ENCODE measurements at places on chromosomes 1 and 21.

DNA sequence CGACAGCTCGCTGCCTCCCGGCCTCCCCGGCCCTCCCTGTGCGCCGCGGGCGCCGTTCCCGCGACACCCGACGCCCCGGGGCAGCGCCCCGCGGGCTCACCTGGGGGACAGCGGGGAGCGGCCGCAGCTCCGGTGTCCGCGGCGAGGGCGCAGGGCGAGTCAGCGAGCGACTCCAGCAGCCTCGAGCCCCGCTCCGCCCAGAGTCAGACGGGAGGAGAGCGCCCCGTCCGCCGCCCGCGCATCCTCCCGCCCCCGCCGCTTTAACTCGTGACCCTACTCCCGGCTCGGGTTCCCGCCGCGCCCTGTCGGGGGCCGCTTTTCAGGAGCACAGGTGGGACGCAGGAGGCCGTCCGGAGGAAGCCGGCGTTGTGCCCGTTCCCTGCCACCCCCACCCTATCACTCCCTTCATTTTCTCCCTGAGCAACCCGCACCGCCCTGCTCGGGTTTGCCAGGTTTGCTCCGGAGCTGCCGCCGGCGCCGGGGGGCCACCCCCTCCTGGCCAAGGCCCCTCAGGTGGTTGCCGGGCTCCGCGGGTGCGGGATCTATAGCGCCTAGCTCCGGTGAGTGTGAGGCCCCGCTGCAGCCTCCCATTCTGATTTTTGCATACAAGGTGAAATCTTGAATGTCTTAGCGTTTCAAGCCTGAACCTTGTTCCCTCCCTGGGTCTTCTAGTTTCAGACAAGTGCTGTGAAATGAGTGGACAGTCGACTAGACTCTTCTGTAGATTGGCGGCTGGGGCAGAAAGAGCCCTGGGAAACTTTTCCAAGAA, at the start of gene MCOLN3:
TSS of gene MCOLN3 (minus strand) at position 205 of the 769 bp plus-strand sequence. CDS start 3,140 bp downstream, outside the sequence.
- DNase-seq: no peak

- DNase-seq: no peak
These were observed 20.5 kb downstream of the CD84 start for GRCh38 chr1:160558660-160559380.

DNA sequence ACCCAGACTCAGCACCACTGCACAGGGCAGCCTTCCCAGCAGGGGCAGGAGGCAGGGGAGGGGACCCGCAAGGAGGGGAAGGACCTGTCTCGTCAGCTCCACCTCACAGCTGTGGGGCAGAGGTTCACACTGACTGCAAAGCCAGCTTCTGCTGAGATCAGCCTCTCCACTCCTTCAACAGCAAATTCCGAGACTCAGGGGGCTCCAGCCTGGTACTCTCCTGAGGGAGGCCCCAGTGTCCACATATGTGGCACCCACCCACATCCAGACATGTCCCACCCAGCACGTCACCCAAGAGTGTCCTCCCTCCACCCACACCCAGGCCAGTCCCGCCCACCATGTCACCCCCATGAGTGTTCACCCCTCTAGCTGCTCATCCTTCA, 329.5 kb downstream of the NPHP4 start:
- DNase-seq: no peak

GRCh38 chr1:146012703-146013558, 8.6 kb downstream of the HJV start:
- DNase-seq: no peak

DNA sequence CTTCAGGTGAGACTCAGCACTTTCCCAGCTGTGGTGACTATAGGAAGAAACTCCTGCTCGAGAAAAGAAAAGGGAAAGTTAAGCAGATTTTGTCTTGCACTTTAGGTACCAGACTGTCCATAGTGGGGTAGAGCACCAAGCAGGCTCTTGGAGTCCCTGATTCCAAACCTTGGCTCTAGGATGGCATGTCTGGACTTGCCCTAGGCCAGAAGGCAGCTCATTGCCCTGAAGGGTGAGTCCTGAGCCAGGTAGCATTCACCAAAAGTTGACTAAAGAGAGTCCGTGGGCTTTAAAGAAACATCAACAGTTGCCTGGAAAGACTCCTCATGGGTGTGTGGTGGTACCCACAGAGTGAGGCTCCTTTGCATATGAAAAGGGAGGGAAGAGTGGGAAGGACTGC, 145.2 kb upstream of the SNX7 start:
- DNase-seq: no peak
